Right lung (tissue), 10 donors: ENCODE measurements at places on chromosomes 3 and 15. TPM values are rescaled to one million over a fixed set of nuclear protein-coding genes. Genes with fewer than 3 reads are reported as not detected.

- DNase-seq, result no peak
Measured at GRCh38 chr3:171774521-171774920, 35.8 kb downstream of the PLD1 start.

GRCh38 chr15:92277776-92278175 lies 115.9 kb upstream of the ST8SIA2 start:
- DNase-seq, result no peak

DNA sequence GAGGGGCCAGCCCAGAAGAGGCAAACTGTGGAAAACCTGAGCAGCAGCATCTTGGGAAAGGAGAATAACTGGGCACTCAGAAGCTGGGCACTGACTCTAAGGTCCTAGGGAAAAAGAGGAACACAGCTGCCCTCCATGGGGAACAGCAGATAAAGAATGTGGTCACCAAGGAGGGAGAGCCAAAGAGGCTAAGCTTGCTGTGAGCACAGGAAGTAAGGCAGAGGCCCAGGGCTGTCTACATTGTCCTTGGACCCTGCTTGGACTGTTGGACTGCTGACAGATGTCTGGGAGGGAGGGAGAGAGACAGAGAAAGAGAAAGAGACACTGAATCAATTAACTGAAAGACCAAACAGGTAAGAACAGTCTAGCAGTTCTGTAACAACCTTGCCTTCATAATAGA lies 4.5 kb upstream of the MNS1 start:
- DNase-seq, result no peak

DNA sequence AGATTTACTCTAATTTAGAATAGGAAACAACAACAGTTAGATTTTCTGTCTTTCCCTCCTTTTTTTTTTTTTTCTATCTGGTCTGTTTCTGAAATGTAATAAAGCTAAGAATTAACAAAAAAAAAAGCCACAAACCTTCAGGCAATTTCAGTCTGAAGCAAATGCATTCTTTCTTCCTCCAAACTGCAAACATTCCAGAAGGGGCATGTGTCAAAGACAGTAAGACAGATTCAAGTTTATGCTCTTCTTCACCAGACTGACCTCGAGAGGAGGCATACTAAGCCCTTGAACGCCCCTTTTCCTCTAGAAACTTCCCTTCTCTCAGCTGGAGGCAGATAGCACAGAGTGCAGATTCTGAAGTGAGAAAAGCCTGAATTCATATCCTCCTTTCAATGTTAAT lies 654.6 kb upstream of the LMCD1 start:
- no peak for DNase-seq

Gene WDR93
- 1.2 TPM for polyA plus RNA-seq

Gene KIAA1143
- 36.2 TPM for polyA plus RNA-seq

Gene ADGRG7
- not detected for polyA plus RNA-seq
